ENCODE measurements at places on chromosomes 12 and 14.

- peak; percentile 42 for DNase-seq
Observed at GRCh38 chr14:37550511-37550910, 44.5 kb downstream of the FOXA1 start.

- DNase-seq: no peak
Observed at GRCh38 chr12:89924191-89924590, 215.6 kb upstream of the ATP2B1 start.

DNA sequence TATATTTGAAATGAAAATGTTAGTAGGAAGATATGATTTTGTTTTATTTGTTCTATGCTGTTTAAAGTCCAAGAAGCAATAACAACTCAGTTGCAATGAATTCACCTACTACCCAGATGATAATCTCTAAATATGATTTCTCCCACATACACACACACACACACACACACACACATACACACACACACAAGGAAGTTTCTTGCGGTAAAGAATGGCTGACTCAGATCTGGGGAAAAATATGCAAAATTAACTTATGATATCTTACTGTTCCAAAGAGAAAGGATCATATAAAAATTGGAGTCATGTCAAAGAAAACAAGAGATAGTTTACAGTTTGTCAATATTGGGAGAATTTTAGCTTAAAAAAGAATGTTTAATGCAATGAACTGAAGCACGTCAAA lies 456.7 kb downstream of the SLC16A7 start:
- DNase-seq: no peak

- DNase-seq: no peak
Observed at GRCh38 chr14:43765474-43765873, 741.6 kb downstream of the FSCB start.

- no peak for DNase-seq
Observed at GRCh38 chr12:38775457-38775856, 129.9 kb downstream of the CPNE8 start.

- DNase-seq: no peak
Observed at GRCh38 chr14:55306938-55307589, 35.8 kb downstream of the FBXO34 start.

DNA sequence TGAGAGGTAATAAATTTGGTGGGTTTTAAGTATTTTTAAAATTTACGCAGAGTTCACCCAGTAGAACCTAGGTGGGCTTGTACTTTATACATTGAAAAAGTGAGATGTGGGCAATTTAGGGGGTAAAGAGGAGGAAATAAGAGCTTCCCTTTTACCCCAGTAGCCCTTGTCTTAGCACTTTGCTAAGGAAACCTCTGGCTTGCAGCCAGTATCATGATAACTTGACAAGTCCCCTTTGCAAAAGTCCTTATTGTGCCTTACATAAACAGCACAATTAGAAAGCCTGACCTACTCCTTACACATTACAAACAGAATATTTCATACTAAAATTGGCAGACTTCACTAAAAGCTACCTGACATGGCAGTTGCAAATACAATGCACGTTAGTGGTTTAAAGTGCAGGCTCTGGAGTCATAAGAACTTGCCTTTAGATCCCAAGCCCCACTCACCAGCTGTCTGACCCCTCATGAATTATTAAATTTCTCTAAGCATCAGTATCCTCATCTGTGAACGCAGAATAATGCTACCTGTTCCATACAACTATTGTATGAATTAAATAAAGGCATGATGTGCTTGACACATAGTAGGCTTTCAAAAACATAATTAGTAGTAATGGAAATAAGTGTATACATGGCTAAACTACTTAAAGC lies 53.2 kb upstream of the NELL2 start:
- no peak for DNase-seq

GRCh38 chr12:130642856-130643255 lies 73.2 kb downstream of the RIMBP2 start:
- no peak for DNase-seq

- DNase-seq: no peak
Observed at GRCh38 chr12:90062799-90063198, 354.2 kb upstream of the ATP2B1 start.

GRCh38 chr12:26434299-26435068 lies 239.1 kb downstream of the SSPN start:
- peak; percentile 28 for DNase-seq

DNA sequence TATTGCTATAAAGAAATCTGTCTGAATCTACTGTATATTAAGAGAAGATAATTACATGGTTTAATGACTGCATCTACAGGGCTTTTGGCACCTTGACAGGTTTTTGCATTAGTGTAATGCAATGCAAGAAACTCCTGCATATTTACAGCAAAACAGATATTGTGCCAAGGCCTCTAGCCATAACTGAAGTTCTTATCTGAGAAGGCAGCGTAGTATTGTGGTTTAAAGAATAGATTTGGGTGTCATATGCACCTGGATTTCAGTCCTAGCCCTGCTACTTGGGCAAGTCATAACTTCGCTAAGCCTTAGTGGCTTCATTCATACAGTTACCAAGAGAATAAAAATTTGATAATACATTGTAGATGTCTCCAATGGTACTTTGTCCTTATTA lies 350.1 kb downstream of the CCDC91 start:
- no peak for DNase-seq
